ENCODE measurements at places on chromosomes 7 and 10.
A peak's percentile ranks its signal among the peaks of the same experiment; 100 is the strongest.

GRCh38 chr10:49010295-49010694 is 70.7 kb upstream of the LRRC18 start:
- no peak for DNase-seq

- no peak for DNase-seq
These were observed 53.5 kb downstream of the MGMT start for GRCh38 chr10:129520440-129521080.

- no peak for DNase-seq
These were observed 184.2 kb downstream of the STK31 start for GRCh38 chr7:23893942-23894891.

GRCh38 chr10:7365027-7365745 is 45.6 kb downstream of the SFMBT2 start:
- DNase-seq: no peak

GRCh38 chr7:73717025-73717807 is 2.3 kb downstream of the STX1A start:
- no peak for DNase-seq

- DNase-seq: no peak
These were observed 19.8 kb upstream of the GJD4 start for GRCh38 chr10:35585356-35585755.

DNA sequence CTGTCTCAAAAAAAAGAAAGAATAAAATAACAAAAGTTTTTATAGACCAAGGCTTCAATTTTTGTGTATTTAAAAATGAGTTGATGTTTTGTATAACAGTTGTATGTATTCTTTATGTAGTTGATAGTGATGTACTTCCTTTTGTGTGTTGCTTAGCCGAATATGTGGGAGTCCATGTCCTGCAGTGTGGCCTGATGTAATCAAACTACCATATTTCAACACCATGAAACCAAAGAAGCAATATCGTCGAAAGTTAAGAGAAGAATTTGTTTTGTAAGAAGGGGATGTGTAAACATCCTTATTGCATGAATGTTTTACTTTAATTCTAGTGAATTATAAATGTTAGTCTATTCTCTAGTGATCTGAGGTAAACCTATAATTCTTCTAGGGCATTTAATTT is 56.6 kb downstream of the MPLKIP start:
- DNase-seq: no peak

- no peak for DNase-seq
These were observed 4.1 kb upstream of the MINDY3 start for GRCh38 chr10:15864419-15864818.

DNA sequence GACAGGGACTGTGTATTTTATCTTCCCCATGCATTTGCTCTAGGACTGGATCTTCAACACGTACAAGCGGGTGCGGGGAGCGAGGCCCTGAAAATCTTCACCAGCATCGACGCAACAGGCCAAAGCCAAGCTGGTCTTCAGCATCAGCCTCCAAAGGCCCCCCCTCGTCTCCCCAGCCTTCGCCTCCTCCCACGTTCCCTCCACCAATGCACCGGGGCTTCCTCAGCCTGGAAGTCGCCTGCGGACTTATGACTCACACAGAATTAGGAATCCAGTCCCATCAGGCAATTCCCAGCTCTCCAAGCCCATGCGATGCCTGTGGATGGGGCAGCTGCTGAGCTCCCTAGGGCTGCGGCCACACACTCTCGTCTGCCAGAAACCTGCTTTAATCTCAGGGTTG is 36.3 kb upstream of the RNF32 start:
- no peak for DNase-seq

- DNase-seq: peak; percentile 49
These were observed 21.8 kb downstream of the FGFBP3 start for GRCh38 chr10:91887272-91888076.

DNA sequence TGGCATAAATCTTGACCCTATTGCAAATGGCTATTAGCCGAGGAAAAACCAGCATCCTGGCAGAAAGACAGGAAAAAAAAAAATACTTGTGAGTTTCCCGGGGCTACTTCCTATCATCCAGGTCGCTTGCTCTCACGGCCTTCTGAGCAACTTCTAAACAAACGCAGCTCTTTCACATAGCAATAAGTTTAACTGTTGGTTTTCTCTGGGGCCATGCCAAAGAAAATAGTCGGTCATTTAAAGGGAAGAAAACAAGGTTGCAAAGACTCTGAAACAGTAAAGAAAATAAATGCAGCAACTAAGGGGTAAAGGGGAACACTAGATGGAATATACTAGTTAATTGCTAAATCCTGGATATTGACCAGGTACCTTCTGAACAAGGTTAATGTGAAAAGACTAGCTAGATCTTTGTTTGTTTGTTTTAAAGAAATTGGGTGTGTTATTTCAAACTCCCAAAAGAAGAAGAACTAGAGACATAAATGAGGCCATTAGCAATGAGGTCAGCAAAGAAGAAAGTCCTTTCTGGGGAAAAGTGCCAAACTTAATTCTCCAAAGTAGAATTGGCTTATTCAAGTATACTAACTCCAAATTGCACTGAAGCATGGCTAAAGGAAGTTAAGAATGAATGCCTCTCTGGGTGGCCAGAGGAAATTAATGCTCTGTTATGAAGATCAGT is 54.2 kb downstream of the SLC39A12 start:
- no peak for DNase-seq

DNA sequence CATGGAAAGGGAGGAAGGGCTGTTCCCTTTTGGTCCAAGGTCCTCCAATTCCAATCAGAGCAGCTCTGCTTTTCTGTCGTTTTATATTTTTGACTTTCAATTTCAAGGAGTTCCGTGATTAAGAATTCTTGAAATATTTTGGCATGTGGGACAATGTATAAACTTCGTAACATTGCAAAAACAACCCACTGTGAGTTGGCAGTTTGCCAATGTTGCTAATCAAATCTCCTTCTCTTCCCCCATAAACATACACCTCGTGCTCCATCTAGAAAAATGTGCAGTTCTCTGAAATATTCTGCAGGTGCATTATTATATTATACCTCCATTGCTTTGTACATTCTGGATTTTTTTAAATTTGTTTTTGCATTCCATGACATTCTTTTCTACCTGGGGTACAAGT is 49.8 kb downstream of the POU6F2 start:
- no peak for DNase-seq

DNA sequence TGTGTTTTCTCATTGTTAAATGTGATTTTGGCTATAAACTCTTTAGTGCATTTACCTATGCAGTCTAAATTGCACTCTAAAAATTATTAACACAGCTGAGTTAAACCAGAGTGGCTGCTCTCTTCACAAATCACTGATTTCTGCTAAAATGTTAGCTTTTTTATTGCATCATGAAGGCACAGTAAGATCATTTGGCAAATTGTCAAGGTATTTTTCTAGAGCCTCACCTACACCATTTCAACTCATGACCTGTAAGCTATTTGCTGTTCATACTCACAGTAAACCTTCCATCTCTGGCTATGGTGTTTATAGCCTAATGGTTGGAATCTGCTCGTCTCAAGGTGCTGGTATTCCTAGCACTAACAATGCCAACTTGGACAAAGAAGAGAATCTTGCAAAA is 25.7 kb downstream of the NDUFB2 start:
- no peak for DNase-seq

- peak; percentile 87 for DNase-seq
These were observed 438.1 kb upstream of the GALNT17 start for GRCh38 chr7:70693686-70694433.

DNA sequence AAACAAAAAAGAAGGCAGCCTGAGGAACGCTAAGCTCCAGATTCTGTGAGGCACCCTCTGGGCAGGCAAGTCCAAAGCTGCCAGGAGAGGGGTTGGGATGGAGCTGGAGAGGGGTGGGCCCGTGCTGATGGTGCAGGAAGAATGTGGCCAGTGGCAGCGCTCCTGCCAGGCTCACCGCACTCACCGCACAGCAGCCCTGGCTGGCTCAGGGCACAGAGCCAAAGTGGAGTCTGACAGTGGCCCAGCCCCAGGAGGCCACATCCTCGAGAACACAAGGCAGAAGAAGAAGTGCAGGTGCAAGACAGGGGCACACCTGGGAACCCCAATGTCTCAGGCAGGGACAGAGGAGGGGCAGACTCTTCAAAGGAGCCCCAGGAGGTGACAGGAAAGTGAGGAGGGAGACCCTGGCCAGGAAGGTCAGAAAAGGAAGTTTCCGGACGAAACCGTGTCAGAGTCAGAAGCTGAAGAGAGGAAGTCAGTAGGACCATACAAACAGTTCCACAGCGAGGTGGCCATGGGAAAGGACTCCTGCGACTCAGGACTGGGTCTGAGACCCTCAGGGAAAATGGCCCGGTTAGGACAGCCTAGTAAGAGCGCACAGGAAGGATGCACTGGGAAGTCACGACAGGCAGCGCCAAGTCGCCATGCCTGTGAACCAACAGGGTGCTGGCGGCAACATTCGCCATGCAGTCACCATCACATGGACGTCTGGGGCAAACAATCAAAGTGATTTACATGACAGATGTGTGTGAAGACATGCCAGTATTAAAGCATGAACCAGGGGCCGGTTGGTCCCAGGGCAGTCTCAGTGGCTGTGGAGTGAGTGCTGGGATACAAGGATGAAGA is 54.4 kb downstream of the COBL start:
- no peak for DNase-seq

- DNase-seq: no peak
These were observed 30.4 kb upstream of the JAZF1 start for GRCh38 chr7:28211006-28211405.

DNA sequence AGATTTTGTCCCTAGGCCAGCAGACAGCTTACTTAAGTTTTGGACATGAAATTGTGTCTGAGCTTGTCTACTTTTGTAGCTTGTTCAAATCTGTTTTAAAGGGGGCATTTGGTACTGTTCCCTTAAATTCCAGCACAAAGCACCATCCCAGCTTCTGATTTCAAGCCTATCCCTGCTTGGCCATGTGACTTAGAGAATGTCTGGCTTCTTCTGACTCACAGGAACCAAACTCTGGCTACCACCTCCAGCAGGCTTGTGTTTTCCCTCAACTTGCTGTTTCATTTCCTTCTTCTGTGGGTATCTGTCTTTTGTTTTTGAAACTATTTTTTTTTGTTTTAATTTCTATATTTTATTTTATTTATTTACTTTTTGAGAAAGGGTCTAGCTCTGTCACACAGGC is 97.9 kb upstream of the FZD8 start:
- DNase-seq: no peak

GRCh38 chr10:97858001-97858439 is 8.4 kb downstream of the GOLGA7B start:
- DNase-seq: no peak

DNA sequence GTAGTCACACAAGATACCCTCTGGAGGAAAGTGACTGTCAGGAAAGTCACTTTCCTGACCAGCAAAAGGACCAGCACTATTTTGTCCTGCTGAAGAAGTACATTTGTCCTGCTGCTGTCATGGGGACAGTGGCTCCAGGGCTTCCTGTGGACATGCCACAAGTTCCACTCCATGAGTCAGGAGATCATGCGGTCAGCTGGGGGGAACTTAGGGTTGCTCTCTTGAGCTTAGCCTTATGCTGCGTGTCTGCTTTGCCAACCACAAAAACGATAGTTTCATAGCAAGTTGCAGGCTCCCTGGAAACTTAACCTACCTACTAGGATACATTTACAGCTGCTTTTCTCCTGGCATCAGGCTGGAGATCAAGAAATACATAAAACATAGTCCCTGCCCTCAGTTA is 19.8 kb upstream of the ALOX5 start:
- no peak for DNase-seq

DNA sequence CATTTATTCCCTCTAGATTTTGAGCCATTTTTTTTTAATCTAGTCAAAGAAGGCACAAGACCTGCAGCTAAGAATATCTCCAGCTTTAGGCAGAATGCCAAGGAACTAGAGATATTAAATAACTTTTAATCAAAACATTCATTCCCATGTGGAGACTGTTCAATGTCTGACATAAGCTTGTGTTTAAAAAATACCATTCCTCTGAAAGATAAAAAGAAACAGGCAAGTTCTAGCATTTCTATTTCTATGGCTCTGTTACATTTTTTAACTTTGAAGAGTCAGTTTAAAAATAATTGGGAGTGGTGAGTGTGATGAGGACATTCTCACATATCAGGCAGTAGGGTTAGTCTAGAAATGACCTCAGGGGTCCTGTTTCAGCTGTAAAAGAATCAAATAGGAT is 48.0 kb downstream of the RHOBTB1 start:
- DNase-seq: no peak

GRCh38 chr10:19652750-19653149 is 163.5 kb upstream of the PLXDC2 start:
- no peak for DNase-seq

GRCh38 chr10:3782451-3783315 is 2.3 kb downstream of the KLF6 start:
- DNase-seq: peak; percentile 17

- no peak for DNase-seq
These were observed 21.8 kb downstream of the STN1 start for GRCh38 chr10:103896225-103896624.

DNA sequence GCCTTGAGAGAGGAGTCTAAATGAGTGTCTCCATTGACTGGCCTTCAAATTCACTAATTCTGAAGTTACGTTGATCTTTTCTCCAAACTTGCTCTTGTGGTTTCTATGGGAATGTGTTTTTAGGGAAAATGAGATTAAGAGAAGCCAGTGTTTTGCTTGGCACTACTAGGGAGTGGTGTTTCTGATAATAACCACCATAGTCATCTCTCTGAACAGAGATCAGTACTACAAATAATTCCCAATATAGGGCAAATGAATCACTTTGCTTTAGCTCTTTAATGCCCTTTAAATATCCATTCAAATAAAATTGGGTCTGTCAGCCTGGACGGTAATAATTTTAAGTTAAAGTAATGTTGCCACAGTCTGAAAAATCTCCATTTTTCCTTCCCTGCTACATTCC is 90.8 kb downstream of the NRF1 start:
- DNase-seq: no peak

DNA sequence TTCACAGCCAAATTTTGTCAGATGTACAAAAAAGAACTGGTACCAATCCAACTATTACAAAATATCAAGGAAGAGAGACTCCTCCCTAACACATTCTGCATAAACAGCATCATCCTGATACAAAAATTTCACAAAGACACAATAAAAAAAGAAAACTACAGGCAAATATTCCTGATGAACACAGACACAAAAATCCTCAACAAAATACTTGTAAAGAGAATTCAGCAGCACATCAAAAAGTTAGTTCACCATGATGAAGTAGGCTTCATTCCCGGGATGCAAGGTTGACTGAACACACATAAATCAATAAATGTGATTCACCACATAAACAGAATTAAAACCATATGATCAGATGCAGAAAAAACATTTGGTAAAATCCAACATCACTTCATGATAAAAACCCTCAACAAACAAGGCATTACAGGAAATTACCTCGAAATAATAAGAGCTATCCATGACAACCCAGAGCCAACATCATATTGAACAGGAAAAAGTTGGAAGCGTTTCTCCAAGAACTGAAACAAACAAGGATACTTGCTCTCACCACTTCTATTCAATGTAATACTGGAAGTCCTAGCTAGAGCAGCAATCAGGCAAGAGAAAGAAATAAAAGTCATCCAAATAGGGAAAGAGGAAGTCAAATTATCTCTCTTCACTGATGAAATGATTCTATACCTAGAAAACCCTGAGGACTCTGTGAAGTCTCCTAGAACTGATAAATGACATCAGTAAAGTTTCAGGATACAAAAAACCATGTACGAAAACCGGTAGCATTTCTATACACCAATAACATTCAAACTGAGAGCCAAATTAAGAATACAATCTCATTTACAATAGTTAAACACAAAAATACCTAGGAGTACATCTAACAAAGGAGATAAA is 223.1 kb downstream of the REEP3 start:
- DNase-seq: no peak

Measured in NCI-H82 (cell line).